ENCODE measurements at places on chromosomes 7 and 10.
A peak's percentile ranks its signal among the peaks of the same experiment; 100 is the strongest.

DNA sequence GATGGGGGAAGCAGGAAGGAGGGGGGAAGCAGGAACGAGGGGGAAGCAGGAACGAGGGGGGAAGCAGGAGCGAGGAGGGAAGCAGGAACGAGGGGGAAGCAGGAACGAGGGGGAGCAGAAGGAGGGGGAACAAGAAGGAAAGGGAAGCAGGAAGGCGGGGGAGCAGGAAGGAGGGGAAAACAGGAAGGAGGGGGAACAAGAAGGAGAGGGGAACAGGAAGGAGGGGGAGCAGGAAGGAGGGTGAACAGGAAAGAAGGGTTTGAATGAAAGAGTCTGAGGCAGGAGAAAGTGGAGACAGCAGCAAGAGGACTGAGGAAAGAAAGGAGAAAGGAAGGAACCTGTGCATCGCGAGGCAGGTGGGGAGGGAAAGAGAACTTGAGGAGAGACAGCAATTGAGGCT lies 256.6 kb downstream of the PTEN start:
- peak; percentile 85 for DNase-seq

GRCh38 chr7:43215061-43215460 lies 102.6 kb downstream of the HECW1 start:
- no peak for DNase-seq

GRCh38 chr10:73800560-73801252 lies 10.7 kb downstream of the NDST2 start:
- DNase-seq: no peak

GRCh38 chr7:140489026-140489359 lies 9.7 kb upstream of the MKRN1 start:
- no peak for DNase-seq

DNA sequence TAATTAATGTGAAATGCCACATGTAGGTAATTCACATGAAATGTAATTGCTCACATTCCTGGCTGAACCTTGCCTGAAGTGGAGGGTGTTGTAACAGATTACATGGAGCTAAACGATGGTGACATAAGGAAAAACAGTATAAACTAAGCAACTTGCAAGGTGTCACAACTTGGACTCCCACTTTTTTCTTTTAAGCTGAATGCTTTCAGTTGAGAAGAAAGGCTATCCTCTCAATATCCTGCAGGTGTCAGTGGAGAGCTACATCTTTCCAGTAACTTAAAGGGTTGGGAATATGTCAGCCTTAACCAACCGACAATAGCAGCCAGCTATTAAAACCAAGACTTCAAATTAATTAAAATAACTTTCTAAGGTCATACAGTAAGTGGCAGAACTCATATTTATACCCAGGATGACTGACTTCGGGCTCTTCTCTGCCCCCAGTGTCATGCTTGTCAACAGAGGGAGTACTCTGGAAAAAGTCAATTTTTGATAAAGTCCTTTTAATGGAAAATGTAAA lies 33.7 kb downstream of the NRBF2 start:
- peak; percentile 75 for DNase-seq

DNA sequence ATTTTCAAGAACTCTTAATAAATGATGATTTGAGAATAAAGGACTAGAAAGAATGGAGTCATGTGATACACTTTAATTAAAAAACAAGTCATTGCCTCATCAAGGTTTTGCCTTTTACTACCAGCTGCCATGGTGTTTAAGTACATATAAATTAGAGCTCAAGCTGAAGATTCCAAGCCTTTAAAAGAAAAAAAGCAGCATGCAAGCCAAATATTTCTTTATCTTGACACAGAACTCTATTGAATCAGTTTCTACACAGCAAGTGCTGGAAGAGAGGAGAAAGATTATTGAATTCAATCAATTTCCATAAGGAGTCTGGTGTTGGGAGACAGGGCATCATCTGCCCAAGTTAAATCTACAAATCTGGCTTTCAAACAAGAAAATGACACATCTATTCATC lies 347.9 kb downstream of the WDR11 start:
- no peak for DNase-seq

DNA sequence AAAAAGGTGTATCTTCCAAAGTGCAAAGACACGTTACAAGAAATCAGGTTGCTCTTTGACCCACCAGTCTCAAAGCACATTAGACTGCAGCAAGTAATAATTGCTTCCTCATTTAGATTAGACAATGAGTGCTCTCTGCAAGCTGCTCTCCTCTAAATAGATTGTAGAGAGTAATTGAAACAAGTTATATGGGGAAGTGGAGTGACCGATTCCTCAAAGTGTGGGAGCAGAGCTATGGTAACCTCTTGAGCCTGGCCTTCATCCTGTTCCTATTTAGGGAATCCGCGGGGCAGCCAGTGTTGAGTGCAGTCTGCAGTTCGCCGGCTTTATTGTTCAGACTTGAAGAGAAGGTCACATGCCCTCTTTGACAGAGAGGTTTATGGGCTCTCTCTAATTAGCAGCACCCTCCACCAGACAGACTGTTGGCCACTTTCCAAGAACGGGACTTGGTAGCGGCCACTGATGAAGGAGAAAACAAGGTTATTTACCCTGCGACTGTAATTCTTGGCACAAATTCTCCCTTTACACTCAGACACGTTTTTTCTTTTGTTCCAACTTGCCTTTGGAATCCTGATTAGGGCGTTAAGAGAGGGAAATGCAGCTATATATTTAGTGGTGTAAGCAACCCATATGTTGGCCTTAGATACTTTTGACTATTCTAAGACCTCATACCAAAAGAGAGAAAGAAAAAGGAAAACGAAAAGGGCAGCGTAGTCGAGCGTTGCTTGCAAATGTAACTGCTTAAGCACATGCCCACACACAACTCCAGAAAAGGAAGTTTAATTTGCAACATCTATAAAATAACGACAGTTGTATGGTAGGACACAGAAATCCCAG lies 107.5 kb downstream of the REEP3 start:
- DNase-seq: peak; percentile 97

GRCh38 chr7:120529736-120530135 lies 256.8 kb downstream of the KCND2 start:
- DNase-seq: no peak

DNA sequence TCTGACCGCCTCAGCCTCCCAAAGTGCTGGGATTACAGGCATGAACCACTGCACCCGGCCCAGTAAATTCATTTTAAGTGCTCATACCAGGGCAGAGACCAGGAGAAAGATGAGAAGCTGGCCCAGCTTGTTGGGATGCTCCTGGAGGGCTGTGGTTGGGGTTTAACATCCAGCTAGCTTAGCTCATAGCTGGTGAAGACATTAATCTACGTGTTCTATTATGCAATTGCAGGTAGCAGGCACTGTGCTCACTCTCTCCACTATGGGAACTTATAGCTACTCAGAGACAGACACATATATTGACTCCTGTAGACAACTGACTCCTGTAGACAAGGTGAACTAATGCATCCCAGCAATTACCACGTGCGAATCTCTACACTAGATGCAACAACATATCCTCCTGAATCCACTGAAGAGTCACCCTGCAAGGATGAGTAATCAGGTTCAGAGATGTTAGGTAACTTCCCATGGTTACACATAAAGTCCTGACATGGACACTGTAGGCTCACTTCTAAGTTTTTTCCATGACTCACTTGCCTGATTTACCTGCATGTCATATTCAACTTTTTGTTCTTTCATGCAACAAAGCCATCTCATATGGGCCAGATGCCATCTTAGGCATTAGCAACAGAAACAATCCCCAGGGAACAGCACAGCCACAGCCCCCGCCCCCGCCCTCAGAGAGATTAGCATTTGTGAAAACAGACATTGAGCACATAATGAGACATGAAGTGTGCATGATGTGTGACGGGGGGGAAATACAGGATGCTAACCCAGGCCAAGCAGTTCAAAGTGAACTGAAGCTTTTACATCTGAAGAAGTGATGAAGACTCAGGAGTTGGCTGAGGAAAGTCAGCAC lies 37.2 kb downstream of the ERLIN1 start:
- DNase-seq: no peak

- peak; percentile 23 for DNase-seq
Measured at GRCh38 chr7:105790996-105791395, 85.4 kb downstream of the ATXN7L1 start.

DNA sequence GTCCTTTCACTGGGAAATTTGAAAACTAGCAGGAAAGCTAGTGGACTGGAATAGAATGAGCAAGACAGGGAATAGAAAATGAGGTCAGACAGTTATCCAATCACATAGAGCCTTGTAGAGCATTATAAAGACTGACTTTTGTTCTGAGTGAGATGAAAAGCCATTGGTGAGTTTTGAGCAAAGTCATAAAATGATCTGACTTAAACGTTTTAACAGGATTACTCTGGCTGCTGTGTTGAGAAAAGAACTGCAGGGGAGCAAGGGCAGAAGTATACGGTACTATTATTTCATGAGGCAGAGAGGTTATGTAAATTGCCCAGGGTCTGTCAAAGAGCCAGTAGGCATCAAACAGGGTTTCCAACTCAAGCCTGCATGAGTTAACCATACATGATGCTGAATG lies 393.4 kb downstream of the TFEC start:
- peak; percentile 74 for DNase-seq

GRCh38 chr7:50952544-50952943 lies 169.8 kb upstream of the GRB10 start:
- DNase-seq: no peak

- peak; percentile 62 for DNase-seq
Measured at GRCh38 chr7:51606601-51607154, 290.1 kb upstream of the COBL start.

- DNase-seq: peak; percentile 91
Measured at GRCh38 chr7:35849158-35849831, 48.4 kb downstream of the SEPTIN7 start.

DNA sequence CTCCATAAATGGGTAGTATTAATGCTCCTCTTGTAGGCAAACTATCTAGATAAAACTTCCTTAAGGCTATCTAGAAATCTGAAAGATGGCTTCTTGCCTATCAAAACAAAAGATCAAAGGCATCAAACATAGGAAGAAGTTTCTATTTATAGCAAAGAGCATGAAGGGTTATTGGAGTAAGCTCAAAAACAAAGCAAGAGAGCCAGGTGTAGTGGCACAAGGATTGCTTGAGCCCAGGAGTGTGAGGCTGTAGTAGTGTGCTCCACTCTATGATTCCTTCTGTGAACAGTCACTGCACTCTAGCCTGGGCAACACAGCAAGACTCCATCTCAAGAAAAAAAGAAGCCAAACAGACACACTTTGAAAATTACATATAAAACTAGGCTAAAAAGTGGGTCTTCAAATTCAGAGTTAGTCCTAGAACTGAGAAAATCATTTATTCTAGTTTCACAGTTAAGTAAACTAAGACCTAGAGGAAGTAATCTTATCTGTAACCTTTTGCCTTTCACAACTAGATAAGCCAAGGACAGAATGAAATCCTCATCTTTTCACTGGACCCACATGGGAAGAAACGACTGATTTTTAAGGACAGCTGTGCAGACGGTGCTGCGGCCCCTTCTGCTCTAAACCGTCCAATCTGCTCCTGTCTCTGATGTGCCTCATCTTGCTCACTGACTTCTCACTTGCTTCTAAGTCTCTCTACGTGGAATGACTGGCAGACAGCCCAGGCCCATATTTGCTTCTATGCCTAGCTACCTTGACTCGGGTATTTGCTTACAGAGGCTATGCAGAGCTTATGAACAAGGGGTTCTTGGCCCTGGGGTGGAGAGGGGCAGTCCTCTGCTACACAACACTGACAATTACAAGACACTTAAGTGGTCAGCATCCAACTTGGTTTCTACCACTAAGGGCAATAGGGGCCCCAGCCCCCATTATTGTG lies 50.0 kb downstream of the ESYT2 start:
- DNase-seq: no peak

DNA sequence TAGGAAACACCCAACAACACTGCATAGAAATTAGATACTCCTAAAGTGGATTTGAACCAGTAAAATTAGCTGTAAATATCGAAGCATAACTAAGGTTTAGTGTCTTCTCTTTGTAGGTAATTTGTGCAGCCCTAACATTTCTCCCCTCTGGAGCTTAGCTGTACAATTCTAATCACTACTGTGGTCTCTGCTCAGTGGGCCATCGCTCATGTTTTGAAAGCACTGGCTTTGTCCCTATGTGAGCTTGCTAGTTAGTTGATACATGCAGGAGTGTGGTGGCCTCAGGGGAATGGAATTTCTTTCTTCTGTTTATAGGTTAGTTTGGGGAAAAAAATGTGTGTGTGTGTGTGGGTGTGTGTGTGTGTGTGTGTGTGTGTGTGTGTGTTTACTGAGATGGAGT lies 373.1 kb downstream of the DPP6 start:
- no peak for DNase-seq

- no peak for DNase-seq
Measured at GRCh38 chr10:10782603-10783002, 235.1 kb upstream of the CELF2 start.
